ENCODE measurements at places on chromosomes 3 and 15.

- DNase-seq = no peak
Observed at GRCh38 chr3:157045238-157045850, 114.6 kb downstream of the CCNL1 start.

GRCh38 chr3:127392156-127392490 lies 104.3 kb upstream of the PRR20G start:
- no peak for DNase-seq

DNA sequence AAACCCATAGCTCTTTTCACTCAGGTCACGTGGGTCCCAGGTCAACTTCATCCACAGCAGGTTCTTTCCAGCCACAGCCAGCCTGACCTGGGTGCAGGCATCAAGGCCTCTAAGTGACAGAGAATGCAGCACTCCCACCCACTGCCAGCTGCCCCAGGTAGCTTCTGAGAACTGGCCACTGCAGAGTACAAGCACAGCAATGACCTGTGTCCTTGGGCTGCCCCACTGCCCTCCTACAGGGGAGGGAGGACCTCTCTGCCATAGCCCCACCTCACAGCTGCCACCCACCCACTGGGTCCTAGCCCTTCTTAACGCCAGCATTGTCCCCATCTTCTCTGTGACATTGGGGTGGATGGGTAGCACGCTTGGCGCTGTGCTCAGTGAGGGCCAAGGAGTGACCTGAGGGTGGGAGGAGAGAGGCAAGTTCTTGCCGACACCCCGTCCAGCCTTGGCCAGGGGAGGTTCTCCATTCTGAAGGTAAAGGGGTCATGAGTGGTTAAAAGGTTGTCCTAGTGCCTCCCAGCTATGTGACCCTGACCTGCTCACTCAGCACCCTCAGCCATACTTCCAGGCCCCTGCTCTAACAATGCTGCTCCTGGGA lies 12.4 kb downstream of the CISH start:
- DNase-seq = no peak

- DNase-seq = no peak
Observed at GRCh38 chr15:94174399-94174802, 57.0 kb upstream of the MCTP2 start.

DNA sequence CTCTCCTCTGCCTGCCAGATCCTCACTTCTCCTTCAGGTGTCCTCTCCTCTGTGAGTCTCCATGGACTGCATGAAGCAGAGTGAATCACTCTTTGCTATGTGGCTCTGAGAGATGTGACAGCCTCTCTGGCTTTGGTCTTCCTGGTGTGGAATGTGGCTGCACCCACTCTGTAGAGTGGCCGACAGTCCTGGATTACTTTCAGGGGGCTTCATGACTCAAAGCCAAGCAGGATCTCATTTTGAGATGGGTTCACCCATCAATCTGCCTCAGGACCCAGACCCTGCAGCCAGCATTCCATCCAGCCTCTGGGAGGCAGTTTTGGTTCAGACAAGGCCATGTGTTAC lies 221.9 kb upstream of the LYSMD4 start:
- no peak for DNase-seq

DNA sequence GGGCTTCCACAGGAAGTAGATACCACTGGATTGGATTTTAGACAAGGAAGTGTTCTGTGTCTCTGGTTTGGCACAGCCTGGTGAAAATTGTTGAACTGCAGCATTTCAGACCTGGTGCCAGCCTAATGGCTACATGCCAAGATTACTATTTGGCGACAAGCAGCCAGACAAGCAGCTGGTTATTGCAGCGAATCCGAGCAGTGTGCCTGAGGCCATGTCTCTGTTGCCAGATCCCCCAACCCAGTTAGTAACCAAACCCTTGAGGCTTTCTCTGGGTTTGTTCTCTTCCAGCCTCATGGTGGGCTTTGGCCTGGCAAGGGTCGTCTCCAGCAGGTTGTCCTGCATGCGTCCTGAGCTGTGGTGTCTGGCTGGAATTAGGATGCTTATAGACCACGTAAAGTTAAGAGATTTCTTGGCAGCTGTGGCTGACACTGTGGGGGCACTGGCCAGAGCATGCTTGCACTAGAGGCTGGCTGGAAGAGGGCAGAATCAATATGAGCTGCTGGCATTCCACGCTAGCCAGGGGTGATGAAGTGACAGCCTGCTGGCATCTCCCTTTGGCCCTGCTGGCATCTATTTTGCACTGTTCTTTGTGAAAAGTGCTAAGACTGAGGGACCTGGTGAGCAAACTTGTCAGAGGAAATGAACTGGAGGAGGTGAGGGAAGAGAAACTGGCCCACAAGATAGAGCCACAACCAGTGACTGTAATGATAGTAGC lies 172.6 kb downstream of the RBMS3 start:
- DNase-seq = no peak
